Activated CD4-positive, alpha-beta T cell treated with anti-CD3 and anti-CD28 coated beads, Interleukin-2, amount 50 U/mL, for 48 hours (primary cell): ENCODE measurements at places on chromosomes 6 and 20.

DNA sequence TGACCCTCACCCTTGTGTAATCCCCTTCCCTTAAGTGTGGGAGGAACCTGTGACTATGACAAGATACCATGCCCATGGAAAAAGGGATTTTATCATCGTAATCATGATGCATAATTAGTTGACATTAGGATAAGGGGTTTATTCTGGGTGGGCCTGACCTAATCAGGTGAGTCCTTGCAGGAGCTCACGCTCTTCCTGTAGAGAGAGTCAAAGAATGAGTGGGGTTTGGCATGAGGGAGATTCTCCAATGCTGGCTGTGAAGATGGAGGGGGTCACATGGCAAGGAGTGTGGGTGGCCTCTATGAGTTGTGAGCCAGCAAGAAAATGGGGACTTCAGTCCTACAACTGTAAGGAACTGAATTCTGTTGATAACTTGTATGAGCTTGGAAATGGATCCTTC, 342.0 kb upstream of the TSHZ2 start:
- DNase-seq = no peak

DNA sequence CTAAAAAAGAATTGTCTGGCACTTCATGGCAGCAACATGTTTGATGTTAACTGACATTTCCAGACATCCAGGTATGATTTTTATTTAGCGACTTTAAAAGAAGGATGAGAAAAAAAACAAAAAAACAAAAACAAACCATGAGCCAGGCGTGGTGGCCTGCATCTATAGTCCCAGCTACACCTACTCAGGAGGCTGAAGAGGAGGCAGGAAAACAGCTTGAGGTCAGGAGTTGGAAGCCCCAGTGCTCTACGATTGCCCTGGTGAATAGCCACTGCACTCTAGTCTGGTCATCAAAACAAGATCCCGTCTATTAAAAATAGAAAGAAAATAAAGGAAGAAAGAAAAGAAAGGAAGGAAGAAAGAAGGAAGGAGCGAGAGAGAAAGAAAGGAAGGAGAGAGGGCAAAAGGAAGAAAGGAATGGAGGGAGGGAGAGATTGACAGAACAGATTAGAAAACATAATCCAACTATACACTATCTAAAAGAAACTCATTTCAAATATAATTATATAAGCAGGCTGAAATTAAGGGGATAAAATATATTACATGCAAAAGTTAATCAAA, 141.6 kb downstream of the TRIM27 start:
- no peak for DNase-seq

GRCh38 chr6:87754828-87755227, 52.8 kb upstream of the AKIRIN2 start:
- DNase-seq = no peak

GRCh38 chr20:35311409-35311808, 19.2 kb upstream of the FAM83C start:
- DNase-seq = peak; percentile 82

GRCh38 chr6:71033890-71034289, 77.0 kb upstream of the B3GAT2 start:
- no peak for DNase-seq

DNA sequence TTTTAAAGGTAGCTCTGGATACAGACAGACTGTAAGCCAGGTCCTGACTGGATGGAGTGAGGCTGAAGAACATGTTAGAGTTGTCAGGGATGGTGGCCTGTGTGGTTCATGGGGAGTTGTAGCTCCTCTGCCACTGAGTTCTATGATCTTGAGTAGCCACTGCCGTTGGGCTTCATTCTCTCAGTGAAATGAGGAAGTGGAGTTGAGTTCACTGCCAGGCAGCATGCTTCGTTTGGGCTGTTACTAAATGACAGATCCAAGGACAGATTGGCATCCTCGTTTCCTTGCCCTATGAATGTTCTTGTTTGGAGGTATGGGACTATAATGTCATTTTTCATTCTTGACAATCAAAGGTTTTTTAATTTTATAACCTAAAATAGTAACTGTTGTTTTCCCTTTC, 37.2 kb downstream of the SCAND1 start:
- DNase-seq = no peak

- DNase-seq = no peak
These were observed 130.4 kb downstream of the CD164 start for GRCh38 chr6:109251839-109252238.

- no peak for DNase-seq
These were observed 400.6 kb downstream of the ESR1 start for GRCh38 chr6:152207915-152208714.

DNA sequence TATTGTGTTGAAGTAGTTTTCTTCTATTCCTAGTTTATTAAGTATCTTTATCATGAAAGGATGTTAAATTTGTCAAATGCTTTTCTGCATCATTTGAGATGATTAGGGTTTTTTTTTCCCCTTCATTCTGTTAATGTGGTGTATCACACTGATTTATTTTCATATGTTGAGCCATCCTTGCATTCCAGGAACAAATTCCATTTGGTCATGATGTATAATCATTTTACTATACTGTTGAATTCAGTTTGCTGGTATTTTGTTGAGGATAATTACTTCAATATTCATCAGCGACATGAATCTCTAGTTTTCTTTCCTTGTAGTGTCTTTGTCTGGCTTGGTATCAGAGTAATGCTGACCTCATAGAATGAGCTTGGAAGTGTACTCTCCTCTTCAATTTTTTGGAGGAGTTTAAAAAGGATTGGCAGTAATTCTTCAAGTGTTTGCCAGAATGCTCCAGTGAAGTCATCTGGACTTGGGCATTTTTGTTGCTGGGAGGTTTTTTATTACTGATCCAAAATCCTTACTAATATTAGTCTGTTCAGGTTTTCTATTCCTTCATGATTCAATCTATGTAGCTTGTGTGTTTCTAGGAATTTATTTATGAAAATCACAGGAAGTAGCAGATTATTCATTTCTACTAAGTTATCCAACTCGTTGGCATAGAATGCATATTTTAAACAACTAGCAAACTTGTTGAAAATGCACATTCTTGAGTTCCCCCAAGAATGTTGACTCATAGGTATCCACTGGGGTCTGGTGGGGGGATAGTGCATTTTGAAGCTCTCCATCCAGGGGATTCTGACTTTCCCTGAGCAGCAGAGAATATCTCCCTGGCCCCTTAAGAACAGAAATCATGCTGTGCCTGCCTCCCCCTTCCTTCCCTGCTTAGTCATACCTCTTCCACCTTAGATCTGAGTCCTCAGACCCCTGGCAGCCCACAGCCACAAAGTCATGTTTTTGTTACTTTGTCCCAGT, 187.1 kb downstream of the BMP7 start:
- no peak for DNase-seq

DNA sequence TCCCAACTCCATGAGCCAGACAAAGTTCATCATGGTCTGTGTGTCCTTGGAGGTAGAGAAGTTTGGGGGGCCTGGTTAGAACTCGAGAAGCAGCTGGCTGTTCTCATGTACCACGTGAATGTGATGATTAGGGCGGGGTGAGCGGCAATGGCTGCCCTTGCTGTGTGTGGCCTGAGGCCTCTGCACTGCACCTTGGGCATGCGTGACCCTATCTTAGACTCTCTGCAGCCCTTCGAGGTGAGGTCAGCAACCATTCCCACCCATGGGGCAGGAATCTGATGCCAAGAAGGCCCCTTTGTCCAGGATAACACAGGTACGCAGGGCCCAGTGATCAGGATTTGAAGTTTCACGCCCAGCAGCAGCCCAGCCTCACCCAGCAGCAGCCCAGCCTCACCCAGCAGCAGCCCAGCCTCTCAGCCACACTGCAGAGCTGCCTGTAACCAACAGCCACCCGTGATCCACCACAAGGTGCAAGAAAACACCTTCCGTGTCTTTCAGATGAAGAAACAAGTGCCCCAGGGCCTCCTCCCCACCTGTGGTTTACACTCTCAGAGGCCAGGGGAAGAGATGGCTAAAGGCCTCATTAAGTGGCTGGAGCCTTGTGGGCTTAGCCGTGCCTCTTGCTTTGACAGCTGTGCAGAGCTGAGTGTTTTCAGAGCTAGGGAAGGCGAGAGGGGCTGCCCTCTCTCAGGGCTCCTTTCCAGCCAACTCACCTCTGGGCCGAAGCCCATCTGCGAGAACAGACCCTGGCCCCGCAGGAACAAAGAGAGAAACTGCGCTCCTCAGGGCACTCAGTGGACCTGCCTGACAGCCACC, 195.2 kb upstream of the CDH4 start:
- no peak for DNase-seq

DNA sequence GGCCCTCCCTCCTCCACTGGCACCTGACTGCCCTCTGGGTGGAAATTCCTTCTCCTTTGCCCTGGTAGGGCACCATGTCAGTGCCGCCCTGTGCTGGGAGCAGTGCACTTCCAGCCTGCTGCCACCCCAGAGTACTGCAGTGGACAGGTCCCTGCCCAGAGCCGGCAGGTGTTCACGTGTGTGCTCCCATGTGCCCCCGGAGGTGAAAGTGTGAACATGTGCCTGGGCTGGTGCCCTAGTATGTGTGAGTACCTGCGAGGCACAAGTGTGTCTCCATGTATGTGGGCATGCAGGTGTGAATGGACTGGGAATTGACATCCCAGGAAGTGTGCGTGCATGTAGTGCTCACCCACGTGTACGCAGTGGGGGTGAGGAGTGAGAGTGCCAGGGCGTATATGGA, 29.4 kb downstream of the SDCBP2 start:
- DNase-seq = peak; percentile 50

DNA sequence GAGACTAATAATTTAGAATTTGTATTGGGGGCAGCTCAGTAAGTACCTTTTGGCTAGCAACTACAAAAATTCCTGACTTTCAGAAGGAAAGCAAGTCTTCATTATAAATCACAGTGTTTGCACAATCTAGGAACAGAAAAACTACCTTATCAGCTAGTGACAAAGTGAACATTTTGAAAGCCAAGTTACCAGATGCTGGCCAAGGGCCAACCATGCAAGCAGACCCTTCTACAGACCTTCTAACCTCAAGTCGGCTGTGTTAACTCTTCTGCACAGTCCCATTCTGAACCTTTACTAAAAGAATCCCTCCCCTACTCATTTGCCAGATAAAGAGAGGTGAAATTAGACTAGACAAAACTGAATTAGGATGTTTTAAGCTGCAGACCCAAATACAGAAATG, 341.9 kb downstream of the COL12A1 start:
- no peak for DNase-seq

DNA sequence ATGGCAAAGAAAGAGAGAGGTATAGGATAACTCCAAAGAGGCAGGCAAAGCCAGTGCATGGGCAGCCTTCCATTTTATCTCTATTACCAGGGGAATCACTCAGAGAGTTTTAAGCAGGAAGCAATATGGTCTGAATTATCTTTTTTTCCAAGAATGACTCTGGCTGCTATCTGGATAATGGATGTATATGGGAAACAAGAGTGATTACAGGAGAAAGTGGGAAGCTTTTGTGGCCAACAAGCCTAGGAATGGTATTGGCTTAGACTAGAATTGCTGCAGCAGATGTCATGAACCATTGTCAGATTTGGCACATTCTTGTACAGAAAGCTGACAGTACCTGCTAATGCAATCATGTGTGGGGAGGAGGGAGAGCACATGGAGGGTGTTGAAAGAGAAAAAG, 73.0 kb upstream of the BTBD3 start:
- DNase-seq = no peak

- DNase-seq = peak; percentile 57
These were observed 11.0 kb downstream of the RIPOR2 start for GRCh38 chr6:24924580-24925356.

DNA sequence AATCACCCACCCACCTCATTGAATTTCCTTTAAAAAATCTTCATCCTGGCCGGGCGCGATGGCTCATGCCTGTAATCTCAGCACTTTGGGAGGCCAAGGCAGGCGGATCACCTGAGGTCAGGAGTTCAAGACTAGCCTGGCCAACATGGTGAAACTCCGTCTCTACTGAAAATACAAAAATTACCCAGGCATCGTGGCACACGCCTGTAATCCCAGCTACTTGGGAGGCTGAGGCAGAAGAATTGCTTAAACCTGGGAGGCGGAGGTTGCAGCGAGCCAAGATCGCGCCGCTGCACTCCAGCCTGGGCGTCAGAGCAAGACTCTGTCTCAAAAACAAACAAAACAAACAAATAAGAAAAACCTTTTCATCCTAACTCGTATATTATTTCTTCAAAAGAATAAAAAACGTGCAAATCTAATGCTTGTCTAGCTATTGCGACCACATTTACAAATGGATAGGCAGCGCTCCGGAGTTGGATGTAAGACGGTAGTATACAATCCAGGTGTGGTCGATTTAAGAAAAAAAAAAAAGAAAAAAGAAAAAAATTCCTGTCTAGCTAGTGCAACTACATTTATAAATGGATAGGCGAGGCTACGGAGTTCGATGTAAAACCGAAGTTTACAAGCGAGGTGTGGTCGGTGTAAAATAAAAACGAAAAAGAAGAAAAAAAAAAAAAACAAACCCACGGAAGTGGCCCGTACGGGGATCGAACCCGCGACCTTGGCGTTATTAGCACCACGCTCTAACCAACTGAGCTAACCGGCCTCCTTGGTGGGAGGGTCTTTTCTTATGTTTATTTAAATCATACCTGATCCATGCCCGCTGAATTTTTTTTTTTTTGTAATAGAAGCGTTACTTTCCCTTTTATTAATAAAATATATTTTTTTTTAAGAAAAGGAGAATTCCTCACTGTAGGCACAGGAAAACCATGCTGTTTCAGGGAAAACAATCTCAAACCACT, 70.7 kb upstream of the PRSS16 start:
- DNase-seq = peak; percentile 69

DNA sequence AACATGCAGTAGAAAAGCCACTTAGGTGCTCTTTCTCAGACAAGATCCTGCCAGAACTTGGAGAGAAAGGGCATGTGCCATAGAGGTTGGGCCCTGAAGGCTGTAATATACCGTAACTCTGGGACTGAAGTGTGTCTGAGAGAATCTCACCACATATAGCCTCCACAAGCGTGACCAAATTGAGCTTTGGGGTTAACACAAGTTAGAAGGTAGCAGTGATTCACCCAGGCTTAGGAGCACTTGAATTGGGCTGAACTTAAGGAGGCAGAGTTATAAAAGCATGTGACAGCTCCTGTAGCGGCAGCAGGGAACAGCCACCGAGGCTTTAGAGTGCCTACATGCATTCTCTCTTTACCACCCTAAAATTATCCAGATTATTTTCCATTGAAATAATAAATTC, 361.6 kb downstream of the PHF3 start:
- no peak for DNase-seq
